ENCODE measurements at places on chromosomes 1 and 21.

GRCh38 chr21:32726839-32727686, 750 bp downstream of the SYNJ1 start:
- peak; percentile 15 for DNase-seq

DNA sequence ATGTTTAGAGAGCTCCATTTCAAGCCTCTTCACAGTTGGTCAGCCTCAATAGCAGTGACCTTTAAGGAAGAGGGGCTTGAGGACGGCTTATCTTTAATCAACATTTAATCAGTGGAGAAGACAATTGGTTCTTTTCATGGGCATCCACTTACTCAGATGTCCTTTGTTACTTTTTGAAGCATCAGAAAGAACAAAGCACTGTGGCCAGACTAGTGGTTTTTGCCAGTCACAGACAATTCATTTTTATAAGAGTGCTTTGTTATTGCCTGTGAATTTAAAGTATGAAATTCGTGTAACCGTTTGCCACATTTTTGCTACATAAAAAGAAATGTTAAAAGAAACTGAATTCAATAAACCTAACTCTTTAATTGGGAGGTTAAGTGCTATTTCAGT, 222.8 kb downstream of the TPR start:
- DNase-seq = no peak

- no peak for DNase-seq
Observed at GRCh38 chr1:36420409-36420808, 22.7 kb upstream of the LSM10 start.

DNA sequence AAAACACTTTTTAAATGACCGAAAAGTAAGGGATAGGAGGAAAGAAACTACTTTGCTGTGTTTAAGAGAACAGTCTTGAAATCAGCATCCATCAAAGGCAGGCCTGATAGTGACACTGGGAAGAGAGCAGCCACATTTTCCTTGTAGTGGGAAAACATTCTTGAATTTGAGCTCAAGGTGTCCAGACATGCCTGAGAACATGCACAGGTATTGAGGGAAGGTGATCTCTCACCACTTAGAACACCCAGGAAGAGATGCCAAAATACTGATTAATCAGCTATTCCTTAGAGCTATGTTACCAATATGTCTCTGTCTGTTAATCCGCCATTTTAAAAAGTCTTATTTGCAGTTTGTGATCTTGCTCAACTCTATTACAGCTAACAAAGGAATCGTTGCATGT, 25.9 kb downstream of the IL12RB2 start:
- DNase-seq = no peak

DNA sequence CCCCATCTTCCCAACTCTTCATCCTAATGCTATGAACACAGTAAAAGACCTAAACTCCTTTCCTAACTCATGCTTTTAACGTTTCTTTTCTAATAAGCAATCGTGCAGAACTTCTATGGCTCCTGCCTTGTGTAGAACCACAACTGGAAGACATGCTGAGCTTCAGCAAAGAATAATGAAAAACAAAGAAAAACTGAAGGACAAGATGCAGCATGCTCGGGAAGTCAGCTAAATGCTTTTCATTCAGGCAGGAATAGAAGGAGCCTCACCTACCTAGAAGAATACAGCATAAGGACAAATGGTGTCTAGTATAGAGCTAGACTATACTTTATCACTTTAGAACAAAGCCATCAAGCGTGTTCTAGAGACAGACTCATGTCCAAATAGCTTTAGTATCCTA, 45.9 kb downstream of the LUZP1 start:
- no peak for DNase-seq

DNA sequence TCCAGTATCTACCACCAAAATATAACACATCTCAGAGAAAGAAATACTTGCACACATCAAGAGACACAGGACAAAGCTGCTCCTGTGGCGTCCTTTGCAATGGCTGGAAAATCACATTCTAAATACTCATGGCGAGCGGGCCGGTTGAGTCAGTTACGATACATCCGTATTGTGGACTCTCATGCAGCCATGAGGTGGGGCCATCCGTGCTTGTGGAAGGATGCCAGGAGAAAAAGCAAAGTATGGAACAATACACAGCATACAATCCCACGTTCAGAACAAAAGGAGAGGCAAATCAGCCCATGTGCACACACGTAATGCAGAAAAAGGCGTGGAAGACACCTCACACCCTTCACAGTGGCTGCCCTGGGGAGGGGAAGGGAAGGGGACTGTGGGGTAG, 13.1 kb downstream of the ATP13A2 start:
- no peak for DNase-seq

GRCh38 chr1:227362039-227362438, 43.7 kb upstream of the CDC42BPA start:
- no peak for DNase-seq

GRCh38 chr1:162562470-162562828, 927 bp downstream of the UAP1 start:
- no peak for DNase-seq

DNA sequence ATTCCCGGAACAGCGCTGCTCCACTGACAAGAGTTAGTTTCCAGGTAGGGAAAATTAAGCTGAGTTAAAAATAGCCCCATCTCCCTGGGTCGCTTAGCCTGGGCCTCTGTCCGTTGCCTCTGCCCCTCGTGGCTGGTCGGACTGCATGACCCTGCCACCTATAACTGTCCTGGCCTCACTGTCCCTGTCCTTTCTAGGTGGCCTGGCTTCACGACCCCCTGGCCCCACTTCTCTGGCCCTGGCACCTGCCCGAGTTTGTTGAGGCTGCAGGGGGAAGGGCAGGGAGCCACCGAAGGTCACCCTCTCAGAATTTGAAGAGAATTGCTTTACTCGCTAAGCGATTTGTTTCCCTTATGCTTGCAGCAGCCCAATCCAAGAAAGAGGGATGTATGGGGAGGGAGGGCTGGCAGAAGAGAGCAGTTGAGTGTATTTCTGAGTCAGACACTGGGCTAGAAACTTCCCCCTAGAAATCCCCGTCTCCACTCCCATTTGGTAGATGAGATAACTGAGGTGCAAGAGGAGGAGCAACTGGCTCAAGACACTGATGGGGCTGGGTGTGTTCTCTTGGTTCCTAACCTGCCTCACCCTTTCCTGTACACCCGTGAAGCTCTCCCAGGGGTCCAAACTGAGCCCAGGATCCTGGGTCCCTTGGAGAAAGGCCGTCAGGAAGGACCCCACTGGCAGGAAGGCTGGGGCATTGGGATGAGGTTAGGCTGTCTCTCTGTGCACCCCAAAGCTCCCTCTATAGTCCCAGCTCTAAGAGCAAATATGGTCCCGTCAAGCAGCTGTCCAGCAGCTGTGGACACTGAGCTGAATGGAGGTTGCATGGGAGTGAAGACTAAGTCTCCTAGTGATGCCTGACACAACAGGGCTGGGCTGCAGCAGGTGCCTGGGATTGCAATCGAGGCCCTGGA, 2.9 kb upstream of the EDN2 start:
- DNase-seq = no peak

GRCh38 chr1:247013391-247013790, 5.5 kb upstream of the ZNF695 start:
- no peak for DNase-seq

DNA sequence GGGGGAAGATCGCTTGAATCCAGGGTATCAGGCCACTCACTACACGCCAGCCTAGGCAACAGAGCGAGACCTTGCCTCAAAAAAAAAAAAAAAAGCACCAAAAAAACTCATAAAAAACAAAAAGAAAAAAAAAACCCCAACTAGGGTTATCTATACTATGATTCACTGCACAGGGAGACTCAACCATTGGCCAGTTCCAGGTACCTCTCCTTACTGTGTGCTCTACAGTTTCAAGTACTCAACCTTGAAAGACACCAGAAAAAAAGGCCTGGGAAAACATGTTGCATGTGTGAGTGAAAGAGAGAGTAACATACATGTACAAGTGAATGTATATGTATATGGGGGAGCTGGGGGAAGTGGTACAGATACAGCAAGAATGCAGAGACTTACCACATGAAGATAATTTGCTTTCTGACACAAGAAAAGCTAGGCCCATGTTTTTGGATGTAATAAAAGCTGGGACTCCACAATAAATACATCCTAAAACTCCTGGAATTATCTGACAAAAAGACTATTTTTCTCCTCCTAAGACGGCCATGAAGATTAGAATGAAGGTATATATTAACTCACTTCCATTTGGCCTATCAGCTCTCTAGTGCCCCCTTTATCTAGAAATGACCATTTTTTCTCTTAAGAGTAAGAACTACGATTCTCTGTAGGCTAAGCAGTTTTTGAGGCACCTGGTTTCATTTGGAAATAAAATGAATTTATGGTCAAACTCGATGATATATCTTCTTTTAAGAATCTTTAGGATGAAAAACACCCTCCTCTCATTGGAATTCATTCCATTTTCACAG, 52.2 kb downstream of the SLC27A3 start:
- no peak for DNase-seq

- DNase-seq = no peak
Observed at GRCh38 chr1:13697738-13698137, 2.2 kb upstream of the PRDM2 start.

- no peak for DNase-seq
Observed at GRCh38 chr1:65343286-65343685, 33.9 kb downstream of the DNAJC6 start.

DNA sequence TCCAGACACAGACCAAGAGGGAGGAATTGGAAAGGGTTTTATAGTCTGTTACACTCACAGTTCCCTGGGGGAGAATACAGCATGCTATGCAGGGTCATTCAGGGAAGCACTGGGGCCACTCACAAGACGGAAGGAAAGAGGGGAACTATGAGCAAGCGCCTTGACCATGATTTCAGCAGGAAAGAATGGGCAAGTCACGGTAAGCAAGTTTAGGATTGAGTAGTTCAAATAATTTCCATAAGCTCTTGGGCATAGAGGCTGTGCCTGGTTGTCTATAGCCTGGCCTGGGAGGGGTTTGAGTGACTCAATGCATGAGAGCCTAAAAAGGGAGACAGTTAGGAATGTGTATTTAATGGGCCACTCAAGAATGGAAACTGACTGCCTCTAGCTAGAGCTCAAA, 176.7 kb downstream of the TTLL7 start:
- DNase-seq = no peak

- no peak for DNase-seq
Observed at GRCh38 chr1:228830954-228831481, 95.7 kb downstream of the RHOU start.

GRCh38 chr1:210293171-210293607, 35.5 kb upstream of the HHAT start:
- no peak for DNase-seq

GRCh38 chr1:201848230-201848629, 19.3 kb downstream of the IPO9 start:
- no peak for DNase-seq

GRCh38 chr1:203028784-203029553, 2.7 kb downstream of the PPFIA4 start:
- DNase-seq = no peak

DNA sequence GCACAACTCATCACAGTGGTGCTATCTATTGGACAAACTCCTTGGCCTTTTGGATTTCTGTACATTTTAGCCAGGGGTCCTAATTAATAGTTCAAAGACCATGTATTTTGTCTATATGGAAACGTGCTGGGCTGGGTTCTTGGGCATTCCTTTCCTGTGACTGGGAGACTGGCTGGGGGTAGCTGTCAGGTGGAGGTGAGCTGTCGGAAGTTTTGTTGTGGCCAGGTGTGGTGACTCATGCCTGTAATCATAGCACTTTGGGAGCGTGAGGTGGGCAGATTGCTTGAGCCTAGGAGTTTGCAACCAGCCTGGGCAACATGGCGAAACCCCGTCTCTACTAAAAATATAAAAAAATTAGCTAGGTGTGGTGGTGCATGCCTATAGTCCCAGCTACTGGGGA, 392.4 kb downstream of the RPS6KC1 start:
- no peak for DNase-seq

DNA sequence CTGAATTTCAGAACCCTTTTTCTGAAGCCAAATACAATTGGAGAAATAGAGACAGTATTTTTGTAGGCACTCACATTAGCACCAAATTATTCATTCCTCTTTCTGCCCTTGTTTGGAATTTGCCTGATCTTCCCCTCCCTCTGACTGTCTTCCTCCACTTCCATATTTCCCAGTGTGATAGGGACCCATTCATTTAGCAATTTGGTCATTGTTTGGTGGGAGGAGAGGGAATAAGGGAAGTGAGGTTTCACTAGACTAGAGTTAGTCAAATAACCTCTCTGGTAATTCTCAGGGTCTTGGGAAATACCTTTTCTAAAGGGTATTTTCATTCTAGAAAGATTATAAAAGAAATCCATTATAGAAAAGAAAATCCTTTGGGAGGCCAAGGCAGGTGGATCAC, 31.0 kb upstream of the MTMR11 start:
- no peak for DNase-seq

GRCh38 chr1:172252958-172253357, 167.5 kb upstream of the C1orf105 start:
- no peak for DNase-seq

DNA sequence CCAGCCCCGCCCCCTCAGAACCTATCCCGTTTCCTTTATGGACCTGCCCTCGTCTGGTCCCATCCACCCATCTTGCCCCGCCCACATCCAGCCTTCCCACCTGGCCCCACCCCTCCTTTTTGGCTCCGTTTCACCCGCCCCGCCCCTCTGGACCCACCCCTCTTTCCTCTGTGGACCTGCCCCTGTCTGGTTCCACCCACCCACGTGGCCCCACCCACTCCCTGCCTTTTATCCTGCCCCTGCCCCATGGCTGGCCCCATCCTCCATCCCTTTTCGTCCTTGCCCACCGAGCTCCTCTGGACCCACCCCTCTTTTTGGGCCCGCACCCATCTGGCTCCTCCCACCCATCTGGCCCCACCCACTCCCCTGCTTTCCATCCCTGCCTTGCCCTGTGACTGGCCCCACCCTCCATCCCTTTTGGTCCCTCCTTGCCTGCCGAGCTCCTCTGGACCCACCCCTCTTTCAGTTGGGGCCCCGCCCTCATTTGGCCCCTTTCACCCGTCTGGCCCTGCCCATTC, 177.3 kb downstream of the CAMTA1 start:
- DNase-seq = peak; percentile 16

- DNase-seq = no peak
Observed at GRCh38 chr1:182984621-182985020, 31.7 kb upstream of the SHCBP1L start.

- DNase-seq = no peak
Observed at GRCh38 chr1:58738876-58739275, 39.0 kb upstream of the MYSM1 start.

DNA sequence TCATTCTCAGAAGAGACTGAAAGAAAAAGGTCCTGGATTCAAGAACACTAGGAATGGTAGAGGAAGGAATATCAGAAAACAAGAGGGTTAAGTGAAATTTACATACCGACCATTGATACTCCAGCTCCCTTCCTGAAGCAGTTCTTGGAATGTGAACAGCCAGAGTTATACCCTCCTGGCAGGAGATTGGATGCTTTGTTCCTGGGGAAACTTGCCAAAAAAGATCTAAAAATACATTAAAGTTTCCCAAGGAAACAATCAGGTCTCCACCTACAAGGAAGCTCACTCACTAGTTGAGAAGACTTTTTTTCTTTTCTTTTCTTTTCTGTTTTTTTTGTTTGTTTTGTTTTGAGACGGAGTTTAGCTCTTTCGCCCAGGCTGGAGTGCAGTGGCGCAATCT, 91.1 kb downstream of the HLX start:
- DNase-seq = no peak

DNA sequence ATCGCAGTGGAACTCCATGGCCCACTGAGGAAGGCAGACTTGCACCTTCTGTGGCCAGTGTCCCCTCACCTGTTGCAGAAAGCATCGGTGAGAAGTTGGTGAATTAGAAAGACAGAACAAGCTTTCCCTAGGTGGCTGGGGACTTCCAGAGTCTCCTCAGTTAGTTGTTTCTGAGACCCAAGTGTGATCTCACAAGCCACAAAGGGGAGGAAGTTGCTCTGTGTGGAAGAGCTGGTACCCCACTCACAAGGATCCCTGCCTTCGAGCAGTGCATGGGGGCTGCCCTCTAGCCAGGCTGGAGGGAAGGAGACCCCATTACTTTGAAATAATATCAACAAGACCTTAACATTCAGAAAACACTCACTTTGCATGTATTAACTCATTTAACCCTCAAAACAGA, 2.1 kb downstream of the PRELP start:
- no peak for DNase-seq
